Bronchus fibroblast of lung (primary cell): ENCODE measurements at places on chromosomes 1 and 21. TPM values are rescaled to one million over a fixed set of nuclear protein-coding genes. Genes with fewer than 3 reads are reported as not detected.

Gene HOOK1
- total RNA-seq, result not detected in 2 replicates

Gene ORC1
- 13.1 and 14.5 TPM in 2 replicates for total RNA-seq

Gene APOBEC4
- total RNA-seq, result not detected in 2 replicates

Gene ATAD3C
- under 0.01 TPM in 1 of 2 replicates, not detected in the other for total RNA-seq

Gene SPRR5
- not detected in 2 replicates for total RNA-seq

Gene AQP10
- total RNA-seq, result not detected in 2 replicates

Gene TRAPPC3
- 80.0 and 95.3 TPM in 2 replicates for total RNA-seq

Gene TSPAN1
- total RNA-seq, result 0.89 and 1.0 TPM in 2 replicates

Gene HUNK
- under 0.01 and 0.34 TPM in 2 replicates for total RNA-seq

Gene PGM1
- total RNA-seq, result 53.2 and 54.0 TPM in 2 replicates

Gene KCTD3
- 30.5 and 36.7 TPM in 2 replicates for total RNA-seq

Gene MPL
- total RNA-seq, result under 0.01 TPM in 1 of 2 replicates, not detected in the other

Gene SLFNL1
- total RNA-seq, result under 0.01 TPM in 2 replicates

Gene PTGER3
- total RNA-seq, result under 0.01 TPM in 1 of 2 replicates, not detected in the other

Gene AK5
- total RNA-seq, result 23.2 and 26.3 TPM in 2 replicates

Gene CA6
- not detected in 2 replicates for total RNA-seq
